ENCODE measurements at places on chromosomes 3 and 15.

DNA sequence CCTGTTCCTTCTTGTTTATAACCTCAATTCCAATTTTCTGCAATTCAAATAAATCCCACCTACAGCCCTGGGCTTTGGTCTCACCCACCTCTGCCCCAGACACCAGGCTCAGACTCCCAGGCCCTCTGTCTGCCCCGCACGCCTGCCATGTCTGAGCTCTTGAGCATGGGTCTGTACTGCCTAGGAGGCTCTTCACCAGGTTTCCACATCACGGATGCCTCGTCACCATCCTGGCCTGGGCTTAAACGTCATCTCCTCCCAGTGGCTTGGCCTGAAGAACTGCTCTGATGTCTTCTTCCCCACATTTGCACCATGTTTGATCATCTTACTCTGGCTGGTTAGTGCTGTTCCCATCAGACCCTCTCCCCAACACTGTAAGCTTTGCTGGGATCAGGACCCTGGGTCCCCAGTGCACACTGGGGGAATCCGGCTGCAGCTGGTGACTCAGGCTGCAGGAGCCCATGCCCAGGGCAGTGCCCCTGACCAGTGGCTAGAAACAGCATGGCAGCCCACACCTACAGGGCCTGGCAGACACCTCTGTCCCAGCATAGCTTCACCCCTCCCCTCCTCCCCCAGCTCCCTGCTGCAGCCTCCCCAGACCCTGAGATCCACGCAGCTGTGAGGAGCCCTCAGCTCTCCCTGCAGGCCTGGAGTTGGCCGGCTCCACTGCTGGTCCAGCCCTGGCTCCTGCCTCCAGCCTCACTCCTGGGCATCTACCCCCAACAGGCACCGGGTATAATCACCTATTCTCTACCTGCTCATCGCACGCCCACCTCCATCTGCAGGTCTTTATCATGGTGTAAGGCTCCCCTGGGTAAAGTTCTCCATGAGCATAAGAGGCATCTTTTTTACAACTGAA lies 162.8 kb upstream of the NSMCE3 start:
- H3K36me3 ChIP-seq: no peaks in the 10 kb centered on the region
- no peak overlapping the region for H3K4me3 ChIP-seq
- H3K27me3 ChIP-seq: peaks cover 2% of the 10 kb centered on the region
- peaks cover 2% of the 10 kb centered on the region for H3K4me1 ChIP-seq
- H3K27ac ChIP-seq: no peak overlapping the region

- no peaks in the 10 kb centered on the region for H3K36me3 ChIP-seq
- peaks cover 3% of the 10 kb centered on the region for H3K27me3 ChIP-seq
- DNase-seq: no peak
- no peak overlapping the region for H3K4me3 ChIP-seq
- H3K27ac ChIP-seq: no peak overlapping the region
Measured at GRCh38 chr3:53592862-53593261, 98.5 kb downstream of the CACNA1D start.

DNA sequence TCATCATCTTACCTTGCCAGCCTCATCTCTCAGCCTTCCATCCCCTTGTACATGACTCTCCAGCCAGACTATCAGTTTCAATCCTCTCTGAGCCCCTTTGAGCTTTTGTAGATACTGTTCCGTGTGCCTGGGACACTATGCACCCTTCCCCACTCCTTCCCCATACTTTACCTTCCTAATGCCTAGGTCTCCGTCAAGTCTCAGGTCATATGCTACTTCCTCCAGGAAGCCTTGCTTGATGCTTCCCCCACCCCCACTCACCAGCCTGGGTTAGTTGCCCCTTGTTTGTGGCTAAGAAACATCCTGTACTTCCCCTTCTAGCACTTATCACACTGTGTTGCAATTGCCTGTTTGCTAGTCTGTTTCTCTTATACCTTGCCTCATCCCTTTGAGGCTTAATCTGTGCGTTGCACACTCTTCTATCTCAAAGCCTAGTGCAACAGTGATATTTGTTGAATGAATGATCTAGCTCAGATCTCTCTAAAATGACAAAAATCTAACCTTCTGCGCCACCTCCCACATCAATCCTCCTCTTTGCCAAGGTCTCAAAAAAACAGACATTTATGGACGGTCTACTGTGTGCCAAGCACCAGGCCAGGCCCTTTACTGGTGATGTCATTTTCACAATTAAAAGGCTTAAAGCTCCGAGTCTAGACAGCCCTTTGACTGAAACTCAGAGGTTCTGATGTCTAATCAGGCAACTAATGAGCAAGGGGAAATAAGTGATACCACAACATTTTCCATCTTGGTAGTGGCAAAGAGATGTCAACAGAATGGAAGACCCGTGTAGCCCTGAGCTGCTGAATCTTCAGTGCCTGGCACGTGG lies 6.5 kb upstream of the USP3 start:
- peaks cover 20% of the 10 kb centered on the region for H3K27me3 ChIP-seq
- no peak overlapping the region for H3K4me3 ChIP-seq
- peaks cover 18% of the 10 kb centered on the region for H3K4me1 ChIP-seq
- H3K27ac ChIP-seq: no peak overlapping the region

DNA sequence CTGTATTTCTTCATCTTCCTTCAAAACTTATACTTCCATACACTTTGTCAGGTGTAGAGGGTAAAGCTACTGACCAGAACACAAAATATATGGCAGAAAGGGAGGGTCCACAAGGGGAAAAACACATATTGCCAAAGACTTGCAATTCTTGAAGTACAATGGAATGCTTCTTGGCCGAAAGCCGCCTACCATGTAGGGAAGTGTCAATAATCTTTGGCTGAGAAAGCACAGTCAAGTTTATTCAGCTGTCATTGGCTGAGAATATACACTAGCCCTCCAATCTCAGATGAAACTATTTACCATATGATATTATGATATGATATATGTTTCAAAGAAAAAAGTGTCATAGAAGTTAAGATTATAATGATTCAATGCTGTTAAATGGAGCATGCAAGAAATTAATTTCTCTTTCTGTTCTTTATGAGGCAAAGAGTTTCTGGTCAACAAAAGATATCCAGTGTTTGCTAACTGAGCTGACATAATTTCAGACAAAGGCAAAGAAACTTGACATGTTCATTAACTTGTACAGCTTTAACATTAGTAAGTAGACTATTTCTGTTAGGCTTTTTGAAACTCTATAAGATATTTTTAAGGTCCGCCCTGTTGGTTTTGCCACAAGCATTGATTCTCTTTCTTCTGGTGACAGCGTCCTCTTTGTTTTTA lies 89.0 kb upstream of the LPP start:
- no peak overlapping the region for H3K4me3 ChIP-seq
- no peak for DNase-seq
- no peak overlapping the region for H3K27ac ChIP-seq
- peaks cover 2% of the 10 kb centered on the region for H3K27me3 ChIP-seq
- H3K4me1 ChIP-seq: no peaks in the 10 kb centered on the region
- no peaks in the 10 kb centered on the region for H3K36me3 ChIP-seq

GRCh38 chr3:59894425-59895121 lies 844.7 kb upstream of the CFAP20DC start:
- H3K27me3 ChIP-seq: no peaks in the 10 kb centered on the region
- H3K4me3 ChIP-seq: no peak overlapping the region
- no peaks in the 10 kb centered on the region for H3K4me1 ChIP-seq
- no peak for DNase-seq
- H3K36me3 ChIP-seq: no peaks in the 10 kb centered on the region
- H3K27ac ChIP-seq: no peak overlapping the region

- H3K27ac ChIP-seq: no peak overlapping the region
- no peaks in the 10 kb centered on the region for H3K36me3 ChIP-seq
- H3K4me3 ChIP-seq: no peak overlapping the region
Measured at GRCh38 chr15:88375234-88375927, 91.8 kb downstream of the MRPL46 start.

DNA sequence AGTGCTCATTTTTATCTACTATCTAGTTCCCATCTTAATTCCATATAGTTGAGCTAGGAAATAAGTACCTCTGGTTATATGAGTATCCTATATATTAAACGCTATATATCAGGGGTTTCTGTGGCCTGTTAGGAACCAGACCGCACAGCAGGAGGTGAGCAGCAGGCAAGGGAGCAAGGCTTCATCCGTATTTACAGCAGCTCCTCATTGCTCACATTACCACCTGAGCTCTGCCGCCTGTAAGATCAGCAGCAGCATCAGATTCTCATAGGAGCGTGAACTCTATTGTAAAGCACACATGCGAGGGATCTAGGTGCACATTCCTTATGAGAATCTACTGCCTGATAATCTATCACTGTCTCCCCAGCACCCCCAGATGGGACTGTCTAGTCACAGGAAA lies 23.0 kb downstream of the GSK3B start:
- peaks cover 7% of the 10 kb centered on the region for H3K4me1 ChIP-seq
- no peak overlapping the region for H3K4me3 ChIP-seq
- no peak overlapping the region for H3K27ac ChIP-seq
- H3K36me3 ChIP-seq: no peaks in the 10 kb centered on the region
- peaks cover 4% of the 10 kb centered on the region for H3K27me3 ChIP-seq

- H3K4me1 ChIP-seq: no peaks in the 10 kb centered on the region
- H3K4me3 ChIP-seq: no peak overlapping the region
- no peak for DNase-seq
- no peaks in the 10 kb centered on the region for H3K27me3 ChIP-seq
- no peak overlapping the region for H3K27ac ChIP-seq
Measured at GRCh38 chr3:152745646-152746045, 89.3 kb upstream of the P2RY1 start.

- peak overlapping the region; percentile 26 for H3K27ac ChIP-seq
- H3K36me3 ChIP-seq: no peaks in the 10 kb centered on the region
- no peak for DNase-seq
- H3K4me1 ChIP-seq: peaks cover 29% of the 10 kb centered on the region
- no peak overlapping the region for H3K4me3 ChIP-seq
Measured at GRCh38 chr15:100833417-100834389, 45.9 kb upstream of the ALDH1A3 start.

GRCh38 chr3:142028243-142028777 lies 121.0 kb downstream of the TFDP2 start:
- peak overlapping the region; percentile 86 for H3K4me3 ChIP-seq
- H3K27ac ChIP-seq: peak overlapping the region; percentile 76
- no peak for DNase-seq

GRCh38 chr3:182651461-182651860 lies 141.8 kb upstream of the ATP11B start:
- H3K4me1 ChIP-seq: no peaks in the 10 kb centered on the region
- no peaks in the 10 kb centered on the region for H3K36me3 ChIP-seq
- no peak overlapping the region for H3K4me3 ChIP-seq
- no peaks in the 10 kb centered on the region for H3K27me3 ChIP-seq
- H3K27ac ChIP-seq: no peak overlapping the region
- no peak for DNase-seq

- no peaks in the 10 kb centered on the region for H3K36me3 ChIP-seq
- H3K4me1 ChIP-seq: no peaks in the 10 kb centered on the region
- no peak for DNase-seq
- no peak overlapping the region for H3K4me3 ChIP-seq
- no peak overlapping the region for H3K27ac ChIP-seq
Measured at GRCh38 chr3:46356909-46357308, 3.0 kb downstream of the CCR2 start.

DNA sequence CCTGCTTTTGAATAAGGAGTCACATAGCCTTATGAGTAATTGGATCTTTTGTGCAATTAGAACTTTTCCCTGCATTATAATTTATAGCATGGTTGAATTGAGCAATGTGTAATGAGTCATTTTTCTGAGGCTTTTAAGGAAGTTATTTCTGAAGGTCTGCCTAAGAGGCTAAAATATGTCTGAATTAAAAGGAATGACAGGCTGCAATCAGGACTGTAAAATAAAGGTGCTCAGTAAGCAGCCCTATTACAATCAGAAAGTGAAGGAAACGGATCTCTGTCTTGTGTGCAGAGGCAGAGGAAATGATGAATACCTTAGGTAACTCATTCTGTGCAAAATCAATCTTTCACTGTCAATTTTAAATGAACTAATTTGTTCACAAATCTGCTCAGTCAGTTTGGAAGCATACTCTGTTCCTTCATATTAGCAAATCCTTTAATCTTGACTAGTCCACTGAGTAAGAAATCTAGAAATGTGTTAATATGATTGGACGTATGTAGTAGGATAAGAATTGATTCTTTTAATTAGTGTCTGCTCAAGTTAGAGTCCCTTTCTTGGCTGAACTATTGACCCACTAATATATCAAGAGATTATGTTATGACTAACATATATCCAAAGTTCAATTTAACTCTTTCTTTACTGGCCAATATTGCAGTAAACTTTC lies 290.1 kb downstream of the ZIC1 start:
- H3K4me1 ChIP-seq: no peaks in the 10 kb centered on the region
- no peak overlapping the region for H3K4me3 ChIP-seq
- no peaks in the 10 kb centered on the region for H3K27me3 ChIP-seq
- no peaks in the 10 kb centered on the region for H3K36me3 ChIP-seq
- no peak for DNase-seq

- peaks cover 5% of the 10 kb centered on the region for H3K27me3 ChIP-seq
- DNase-seq: no peak
Measured at GRCh38 chr3:52688266-52688665, 2.4 kb downstream of the GNL3 start.

GRCh38 chr15:73233623-73234022 lies 135.1 kb downstream of the HCN4 start:
- DNase-seq: no peak
- H3K27ac ChIP-seq: no peak overlapping the region
- H3K4me1 ChIP-seq: peaks cover 22% of the 10 kb centered on the region
- H3K4me3 ChIP-seq: no peak overlapping the region
- H3K27me3 ChIP-seq: peaks cover 2% of the 10 kb centered on the region
- peaks cover 10% of the 10 kb centered on the region for H3K36me3 ChIP-seq

- no peak overlapping the region for H3K27ac ChIP-seq
- no peak overlapping the region for H3K4me3 ChIP-seq
Measured at GRCh38 chr15:66302489-66303278, 9.3 kb downstream of the DIS3L start.

DNA sequence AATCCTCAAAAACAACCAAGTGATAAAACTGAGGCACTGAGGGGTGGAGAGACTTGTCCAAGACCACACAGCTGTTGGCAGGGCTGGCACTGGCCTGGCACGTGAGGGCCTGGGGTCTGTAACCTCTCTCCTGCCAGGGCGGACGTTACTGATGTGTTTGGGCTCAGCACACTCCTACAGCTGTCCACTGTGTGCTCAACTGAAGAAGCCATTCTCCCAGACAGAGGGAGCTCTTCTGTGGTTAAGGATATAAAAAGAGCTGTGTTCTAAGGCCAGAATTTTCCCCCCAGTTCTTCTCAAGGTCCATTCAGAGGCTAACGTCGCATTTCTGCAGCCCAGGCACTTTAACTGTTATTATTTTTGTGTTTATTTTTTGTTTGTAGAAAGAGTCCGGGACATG lies 429.0 kb upstream of the ATP11B start:
- H3K36me3 ChIP-seq: no peaks in the 10 kb centered on the region
- H3K27me3 ChIP-seq: no peaks in the 10 kb centered on the region
- no peak overlapping the region for H3K27ac ChIP-seq

All from glutamatergic neuron (in vitro differentiated cells).